Airway epithelial cell (primary cell): ENCODE measurements at places on chromosomes 4 and X. TPM values are rescaled to one million over a fixed set of nuclear protein-coding genes. Genes with fewer than 3 reads are reported as not detected.

Gene RHOXF2B
- total RNA-seq = not detected in 2 replicates

Gene TLR1
- total RNA-seq = 0.14 and 0.49 TPM in 2 replicates

Gene FAM184B
- not detected in 2 replicates for total RNA-seq

Gene SSX7
- not detected in 2 replicates for total RNA-seq

Gene SMR3B
- total RNA-seq = not detected in 2 replicates

Gene CRLF2
- total RNA-seq = not detected in 2 replicates

Gene CLDN34
- not detected in 2 replicates for total RNA-seq

Gene CXCL6
- 2.3 and 3.6 TPM in 2 replicates for total RNA-seq

Gene ZNF718
- 3.5 and 4.8 TPM in 2 replicates for total RNA-seq

Gene FGFBP2
- total RNA-seq = not detected in 2 replicates

Gene HTN3
- total RNA-seq = not detected in 2 replicates

Gene LAMP2
- 69.3 and 101 TPM in 2 replicates for total RNA-seq

Gene HMGN5
- total RNA-seq = 0.33 and 1.7 TPM in 2 replicates

Gene HEPH
- 0.28 and 0.35 TPM in 2 replicates for total RNA-seq

Gene MAGEA10
- not detected in 2 replicates for total RNA-seq
